ENCODE measurements at places on chromosomes 13 and 19.

- DNase-seq = peak; percentile 67
Measured at GRCh38 chr19:913080-913748, at the start of gene R3HDM4. TSS of gene R3HDM4 (minus strand) at chr19:913219. CDS start at chr19:913157, 62 bp downstream.

- no peak for DNase-seq
Measured at GRCh38 chr19:19223060-19223459, 11.3 kb downstream of the NCAN start.

DNA sequence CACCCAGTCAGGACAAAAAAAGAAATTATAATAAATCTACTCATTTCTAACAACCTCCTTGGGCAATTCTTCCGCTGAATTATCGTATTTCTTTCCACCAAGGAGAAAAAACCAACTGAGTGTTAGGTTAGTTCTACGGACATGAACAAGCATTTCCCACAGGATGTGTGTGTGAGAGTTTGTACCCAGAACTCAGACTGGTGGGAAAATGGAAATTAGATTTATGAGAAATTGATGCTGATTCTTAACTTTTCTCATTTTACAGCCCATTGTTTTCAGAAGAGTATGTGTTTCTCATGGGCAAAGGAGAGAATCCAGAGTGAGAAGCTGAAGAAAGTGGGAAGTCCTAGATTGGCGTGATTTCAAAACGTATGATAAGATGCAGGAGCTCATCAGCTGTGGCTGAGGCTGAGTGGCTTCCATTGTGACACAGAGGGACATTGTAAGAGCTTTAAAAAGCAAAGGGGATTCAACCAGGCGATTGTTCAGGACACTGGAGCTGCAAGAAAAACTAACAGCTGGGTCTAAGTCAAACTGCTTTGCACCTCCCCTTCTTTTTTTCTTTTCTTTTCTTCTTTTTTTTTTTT lies 184.7 kb upstream of the ARGLU1 start:
- no peak for DNase-seq

GRCh38 chr13:44652168-44652567 lies 76.0 kb upstream of the TSC22D1 start:
- DNase-seq = no peak

DNA sequence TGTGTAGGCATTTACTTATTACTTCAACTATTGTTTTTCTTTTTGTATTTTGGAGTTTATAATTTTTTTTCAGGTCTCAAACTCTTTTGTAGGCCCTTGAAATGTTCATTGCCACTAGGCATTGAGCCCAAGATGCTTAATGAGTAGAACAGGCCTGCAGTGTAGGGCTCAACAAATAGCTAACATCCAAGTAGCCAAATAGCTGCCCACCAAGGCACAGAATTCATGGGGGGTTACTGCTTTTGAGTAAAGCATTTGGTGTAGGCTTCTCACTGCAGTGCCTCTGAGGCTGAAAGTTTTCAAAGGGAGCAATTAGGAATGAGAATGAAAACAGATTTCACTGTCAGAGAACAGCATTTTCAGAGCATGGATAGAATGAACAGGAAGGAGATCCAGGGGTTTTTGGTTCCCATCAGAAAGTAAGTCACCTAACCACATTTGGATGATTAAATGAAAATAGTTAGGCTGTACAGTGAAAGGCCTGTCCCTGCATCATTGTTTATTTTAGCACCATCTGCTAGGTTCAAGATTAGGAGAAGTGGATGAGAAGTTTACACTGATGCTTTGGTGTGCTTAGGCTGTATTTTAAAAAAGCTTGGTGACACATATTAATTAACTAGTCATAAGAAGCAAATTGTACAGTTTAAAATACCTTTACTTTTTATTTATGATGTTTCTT lies 61.0 kb downstream of the EDNRB start:
- no peak for DNase-seq

DNA sequence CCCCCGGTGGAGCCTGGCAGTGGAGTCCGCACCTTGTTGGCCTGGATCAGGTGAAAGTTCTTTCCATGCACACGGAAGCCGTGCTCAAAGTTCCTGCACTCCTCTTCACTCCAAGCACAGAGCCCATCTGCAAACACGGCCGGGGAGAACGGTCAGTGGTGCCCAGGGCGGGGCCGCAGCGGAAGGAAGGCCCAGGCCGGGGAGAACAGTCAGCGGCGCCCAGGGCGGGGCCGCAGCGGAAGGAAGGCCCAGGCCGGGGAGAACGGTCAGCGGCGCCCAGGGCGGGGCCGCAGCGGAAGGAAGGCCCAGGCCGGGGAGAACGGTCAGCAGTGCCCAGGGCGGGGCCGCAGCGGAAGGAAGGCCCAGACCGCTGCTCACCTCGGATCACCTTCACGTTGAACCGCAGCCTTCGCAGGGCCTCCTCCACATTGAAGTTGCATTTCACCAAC lies 20.6 kb upstream of the PLPP2 start:
- no peak for DNase-seq

- no peak for DNase-seq
Measured at GRCh38 chr19:48634036-48634342, 3.2 kb downstream of the DBP start.

DNA sequence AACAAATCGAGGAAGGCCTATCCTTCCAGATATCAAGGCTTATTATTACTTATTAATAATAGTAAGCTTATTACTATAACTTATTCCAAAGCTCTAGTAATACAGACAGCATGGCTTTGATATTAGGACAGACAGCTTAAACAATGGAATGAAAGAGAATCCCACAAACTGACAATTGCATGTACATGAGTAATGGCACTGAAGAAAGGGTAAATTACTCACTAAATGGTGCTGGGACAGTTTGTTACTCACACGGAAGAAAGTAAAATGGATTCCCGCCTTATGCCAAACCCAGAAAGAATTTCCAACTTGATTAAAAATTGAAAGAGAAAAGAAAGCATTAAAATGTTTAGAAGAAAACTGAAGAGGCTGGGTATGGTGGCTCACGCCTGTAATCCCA lies 60.3 kb downstream of the MIPEP start:
- peak; percentile 53 for DNase-seq

GRCh38 chr19:13538601-13539253 lies 32.4 kb upstream of the CACNA1A start:
- no peak for DNase-seq

- no peak for DNase-seq
Measured at GRCh38 chr19:4086411-4086867, 19.7 kb upstream of the ZBTB7A start.

- DNase-seq = no peak
Measured at GRCh38 chr19:1259876-1260748, 9.0 kb upstream of the CIRBP start.

DNA sequence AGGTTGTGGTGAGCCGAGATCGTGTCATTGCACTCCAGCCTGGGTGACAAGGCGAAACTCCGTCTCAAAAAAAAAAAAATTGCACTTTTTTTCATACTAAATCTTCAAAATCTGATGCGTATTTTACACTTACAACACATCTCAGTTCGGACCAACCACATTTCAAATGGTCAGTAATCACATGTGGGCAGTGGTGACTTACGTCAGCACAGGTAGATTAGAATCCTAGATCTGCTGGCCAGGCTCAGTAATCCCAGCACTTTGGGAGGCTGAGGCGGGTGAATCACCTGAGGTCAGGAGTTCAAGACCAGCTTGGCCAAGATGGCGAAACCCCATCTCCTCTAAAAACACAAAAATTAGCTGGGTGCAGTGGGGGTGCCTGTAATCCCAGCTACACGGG lies 1.6 kb upstream of the FARSA start:
- DNase-seq = no peak

GRCh38 chr19:4375164-4376027 lies 25.0 kb downstream of the SH3GL1 start:
- peak; percentile 82 for DNase-seq

DNA sequence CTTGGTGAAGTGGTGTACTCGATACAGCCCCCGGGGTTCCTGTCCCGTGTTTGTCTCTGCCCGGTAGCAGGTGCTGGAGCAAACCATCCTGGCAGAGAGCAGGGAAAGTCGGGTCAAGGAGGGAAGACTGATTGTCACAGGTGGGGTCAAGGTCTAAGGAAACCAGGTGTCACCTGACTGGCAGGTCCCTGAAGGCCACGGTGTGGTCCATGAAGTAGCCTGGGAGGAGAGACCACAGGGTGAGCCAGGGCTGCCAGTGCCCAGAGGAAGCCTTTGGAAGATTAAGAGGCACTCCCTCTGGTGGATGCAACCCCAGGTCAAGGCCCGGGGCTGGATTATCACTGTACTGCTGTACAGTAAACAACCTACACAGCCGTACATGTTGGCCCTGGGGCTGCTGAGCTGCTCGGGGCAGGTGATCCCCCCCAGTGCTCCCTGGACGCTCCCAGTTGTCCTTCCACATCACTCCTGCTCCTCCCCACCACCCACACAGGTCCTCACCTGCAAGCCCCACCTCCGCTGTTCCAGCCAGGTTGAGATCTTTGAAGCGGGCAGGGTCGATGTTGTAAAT lies 6.0 kb upstream of the CCER2 start:
- DNase-seq = no peak

- peak; percentile 35 for DNase-seq
Measured at GRCh38 chr19:50458396-50459066, 17.8 kb upstream of the EMC10 start.

- no peak for DNase-seq
Measured at GRCh38 chr19:56874530-56874929, 34.0 kb upstream of the PEG3 start.

DNA sequence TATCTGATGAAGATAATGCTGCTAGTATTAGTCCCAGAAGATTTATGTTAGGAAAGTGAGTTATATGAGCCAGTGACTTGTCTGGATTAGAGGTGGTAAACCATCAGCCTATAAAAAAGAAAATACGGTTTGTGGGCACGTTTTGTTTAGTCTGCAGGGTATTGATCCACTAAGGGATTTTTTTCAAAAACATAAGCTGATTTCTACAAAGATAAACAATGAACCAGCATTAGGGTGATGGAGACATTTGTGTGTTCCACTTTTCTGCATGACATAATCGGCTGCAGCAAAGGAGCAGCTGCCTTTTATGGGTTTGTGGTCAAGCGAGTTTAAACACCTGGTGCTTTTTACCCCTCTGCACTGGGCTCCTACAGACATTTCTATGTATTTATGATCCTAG lies 836.4 kb upstream of the GPC6 start:
- no peak for DNase-seq

DNA sequence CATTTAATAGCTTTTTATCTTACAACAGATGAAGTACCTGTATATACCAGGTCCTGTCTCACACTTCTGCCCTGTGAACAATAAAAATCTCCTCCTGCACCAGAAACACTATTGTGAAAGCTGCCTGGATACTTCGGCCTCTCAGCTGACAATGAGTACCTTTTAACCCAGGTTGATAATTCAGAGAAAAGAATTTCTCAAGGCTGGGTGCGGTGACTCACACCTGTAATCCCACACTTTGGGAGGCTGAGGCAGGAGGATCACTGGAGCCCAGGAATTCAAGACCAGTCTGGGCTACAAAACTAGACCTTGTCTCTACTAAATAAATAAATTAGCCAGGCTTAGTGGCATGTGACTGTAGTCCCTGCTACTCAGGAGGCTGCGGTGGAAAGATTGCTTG lies 65.3 kb upstream of the TM9SF2 start:
- DNase-seq = no peak

DNA sequence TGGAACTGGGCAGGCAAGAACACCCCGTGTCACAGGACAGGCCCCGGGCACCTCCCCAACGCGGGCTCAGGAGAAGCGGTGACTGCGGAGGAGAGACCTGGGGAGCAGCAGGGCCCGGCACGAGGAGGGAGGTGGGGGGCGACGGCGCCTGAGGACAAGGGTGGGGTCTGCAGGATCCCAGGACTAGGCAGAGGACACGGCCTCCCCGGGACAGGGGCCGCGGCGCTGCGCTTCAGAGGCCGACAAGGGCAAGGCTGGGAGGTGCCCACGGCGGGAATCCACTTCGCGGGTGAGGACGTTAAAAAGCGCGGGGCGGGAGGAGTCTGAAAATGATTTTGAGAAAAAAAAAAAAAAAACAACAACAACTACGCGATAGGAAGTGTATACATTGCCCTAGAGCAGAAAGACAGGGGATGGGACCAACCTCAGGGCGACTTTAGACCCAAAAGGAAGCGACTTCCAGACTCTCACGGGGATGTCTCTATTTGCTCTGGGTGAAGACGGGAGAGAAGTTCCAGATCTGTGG lies 44.9 kb downstream of the ZNF611 start:
- no peak for DNase-seq

GRCh38 chr13:26112843-26113242 lies 61.0 kb upstream of the SHISA2 start:
- no peak for DNase-seq

- no peak for DNase-seq
Measured at GRCh38 chr19:6161271-6161850, 25.9 kb downstream of the ACSBG2 start.

DNA sequence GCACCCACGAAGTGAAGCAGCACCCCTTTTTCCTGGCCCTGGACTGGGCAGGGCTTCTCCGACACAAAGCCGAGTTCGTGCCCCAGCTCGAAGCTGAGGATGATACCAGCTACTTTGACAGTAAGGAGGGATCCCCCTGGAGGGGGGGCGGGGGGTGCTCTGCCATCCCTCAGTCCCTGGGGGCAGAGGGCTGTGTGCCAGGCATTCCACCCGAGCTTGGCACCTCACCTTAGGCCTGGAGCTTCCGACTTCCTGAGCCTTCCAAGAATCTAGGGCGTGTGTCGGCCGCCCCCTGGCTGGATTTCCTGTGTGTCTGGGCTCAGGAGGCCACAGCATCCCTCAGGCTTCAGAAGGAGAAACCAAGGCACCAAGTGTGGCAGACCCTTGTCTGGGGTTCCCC lies 15.7 kb upstream of the PIK3R2 start:
- DNase-seq = no peak

- DNase-seq = no peak
Measured at GRCh38 chr19:3849092-3849491, 19.7 kb downstream of the ZFR2 start.

- no peak for DNase-seq
Measured at GRCh38 chr19:10474962-10475451, 28.1 kb downstream of the KEAP1 start.

DNA sequence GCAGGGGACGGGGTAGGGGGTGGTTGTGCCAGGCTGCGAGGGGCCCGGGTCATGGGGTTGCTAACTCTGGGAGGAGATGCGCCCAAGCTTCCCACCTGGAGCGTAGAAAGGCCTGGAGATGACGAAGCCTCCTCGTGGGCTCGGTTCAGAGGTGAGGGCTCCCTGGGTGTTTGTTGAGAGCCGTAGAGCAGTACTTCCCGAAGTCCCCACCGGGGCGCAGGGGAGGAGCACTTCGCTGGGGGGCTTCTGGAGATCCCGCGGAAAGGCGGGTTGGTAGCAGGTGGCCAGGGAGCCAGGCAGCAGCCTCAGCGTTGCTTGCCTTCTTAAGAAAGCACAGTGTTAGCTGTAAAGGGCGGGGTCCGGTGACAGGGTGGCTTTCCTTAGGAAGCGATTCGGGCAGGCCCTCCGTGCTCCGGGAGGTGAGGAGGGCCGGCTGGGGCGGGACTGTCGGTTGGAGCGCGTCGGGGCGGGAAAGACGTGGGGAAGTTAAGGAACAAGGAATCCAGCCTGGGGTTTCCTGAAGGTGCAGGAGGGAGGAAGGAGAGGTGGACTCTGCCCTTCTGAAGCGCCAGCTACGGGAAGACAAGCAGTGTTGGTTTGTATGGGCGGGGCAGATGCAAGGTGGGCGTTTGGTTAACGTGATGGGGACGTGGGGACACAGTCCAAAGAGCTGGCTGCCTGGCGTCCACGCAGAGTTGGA lies 3.3 kb downstream of the VSTM2B start:
- DNase-seq = no peak

GRCh38 chr13:97301382-97302095 lies 79.4 kb downstream of the MBNL2 start:
- DNase-seq = no peak

Measured in fibroblast of skin of scalp (primary cell).